ENCODE measurements at places on chromosomes 3 and 15.
A peak's percentile ranks its signal among the peaks of the same experiment; 100 is the strongest.

DNA sequence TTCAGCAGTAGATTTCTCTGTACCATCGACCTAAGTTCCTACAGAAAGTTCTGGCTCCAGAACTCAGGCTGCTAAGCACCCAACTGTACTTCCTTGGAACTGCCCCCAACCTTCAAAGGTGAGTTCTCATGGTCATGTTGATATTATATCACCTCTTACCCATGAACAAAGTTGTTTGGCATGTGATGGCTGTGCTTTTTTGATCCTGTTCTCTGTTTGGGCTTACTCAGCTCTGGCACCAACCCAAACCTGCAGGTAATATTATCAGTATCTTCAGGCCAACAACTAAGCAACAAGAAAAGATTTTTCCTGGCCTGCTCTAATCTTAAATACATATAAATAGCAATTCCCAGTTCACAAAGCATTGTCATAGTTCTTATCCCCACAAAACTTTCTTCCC, 318.7 kb upstream of the LMCD1 start:
- DNase-seq = no peak

- peak; percentile 43 for DNase-seq
Measured at GRCh38 chr3:5809586-5810246, 622.2 kb downstream of the EDEM1 start.

DNA sequence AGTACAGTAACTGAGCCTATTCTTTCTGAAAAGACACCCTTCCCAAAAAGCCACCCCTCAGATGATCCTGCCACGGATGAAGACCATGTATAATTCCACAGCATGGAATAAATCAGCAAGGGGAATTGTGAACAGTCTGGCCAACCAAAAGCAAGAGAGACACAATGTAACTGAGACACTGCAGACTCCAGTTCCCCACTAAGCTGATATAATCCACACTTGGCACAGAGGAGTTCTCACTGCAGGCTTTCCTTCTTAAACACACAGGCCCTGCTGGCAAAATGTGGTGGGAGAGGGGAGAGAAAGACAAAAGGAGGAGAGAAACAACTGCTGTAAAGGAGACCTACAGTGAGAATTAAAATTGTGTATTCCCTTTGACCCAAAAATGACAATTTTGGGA, 12.7 kb downstream of the GPR156 start:
- DNase-seq = no peak

- DNase-seq = peak; percentile 87
Measured at GRCh38 chr3:129606636-129607390, at the start of gene PLXND1. Gene PLXND1 (minus strand): TSS chr3:129606676. CDS start chr3:129606639, 37 bp downstream.

DNA sequence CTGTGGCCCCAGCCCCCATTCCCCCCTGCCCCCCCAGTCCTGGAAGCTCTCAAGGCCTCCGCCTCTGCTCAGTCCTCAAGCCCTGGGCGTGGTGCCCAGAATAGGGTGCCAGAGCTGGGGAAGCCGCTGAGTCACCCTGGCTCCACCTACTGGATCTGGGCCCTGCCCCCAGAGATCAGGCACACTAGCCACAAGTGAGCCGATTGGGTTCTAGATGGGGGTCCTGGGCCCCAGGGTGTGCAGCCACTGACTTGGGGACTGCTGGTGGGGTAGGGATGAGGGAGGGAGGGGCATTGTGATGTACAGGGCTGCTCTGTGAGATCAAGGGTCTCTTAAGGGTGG, 5.7 kb downstream of the EIF4G1 start:
- DNase-seq = peak; percentile 77

- peak; percentile 11 for DNase-seq
Measured at GRCh38 chr3:8204853-8205650, 296.6 kb upstream of the LMCD1 start.

- peak; percentile 41 for DNase-seq
Measured at GRCh38 chr3:27467545-27467944, 16.6 kb downstream of the SLC4A7 start.

DNA sequence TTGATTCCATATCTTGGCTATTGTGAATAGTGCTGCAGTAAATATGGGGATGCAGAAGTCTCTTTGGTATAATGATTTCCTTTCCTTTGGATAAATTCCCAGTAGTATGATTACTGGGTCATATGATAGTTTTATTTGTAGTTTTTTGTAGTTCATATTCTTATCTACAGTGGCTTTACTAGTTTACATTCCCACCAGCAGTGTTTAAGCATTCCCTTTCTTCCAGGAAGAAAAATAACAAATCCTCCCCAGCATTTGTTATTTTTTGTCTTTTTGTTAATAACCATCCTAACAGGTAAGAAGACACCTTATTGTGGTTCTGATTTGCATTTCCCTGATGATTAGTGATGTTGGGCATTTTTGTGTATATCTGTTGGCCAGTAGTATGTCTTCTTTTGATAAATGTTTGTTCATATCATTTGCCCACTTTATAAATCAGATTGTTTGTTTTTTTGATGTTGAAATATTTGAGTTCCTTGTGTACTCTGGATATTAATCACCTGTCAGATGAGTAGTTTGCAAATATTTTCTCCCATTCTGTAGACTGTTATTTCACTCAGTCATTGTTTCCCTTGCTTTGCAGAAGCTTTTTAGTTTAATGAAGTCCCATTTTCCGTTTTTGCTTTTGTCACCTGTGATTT, 163.3 kb upstream of the THRB start:
- peak; percentile 38 for DNase-seq

GRCh38 chr3:63877737-63878393, 14.2 kb downstream of the ATXN7 start:
- DNase-seq = no peak

GRCh38 chr3:190595807-190596206, 81.9 kb downstream of the IL1RAP start:
- DNase-seq = no peak

Data from DMS53 (cell line).